ENCODE measurements at places on chromosomes 12 and 14. TPM values are rescaled to one million over a fixed set of nuclear protein-coding genes. Genes with fewer than 3 reads are reported as not detected.

The DLK1 gene
- total RNA-seq = 0.14 TPM

The OTUB2 gene
- 1.5 TPM for total RNA-seq

The SSTR1 gene
- 0.80 TPM for total RNA-seq

The RNASE7 gene
- 0.74 TPM for total RNA-seq
